ENCODE measurements at places on chromosomes 12 and 14. TPM values are rescaled to one million over a fixed set of nuclear protein-coding genes. Genes with fewer than 3 reads are reported as not detected.
A peak's percentile ranks its signal among the peaks of the same experiment; 100 is the strongest.

GRCh38 chr12:112980491-112981158 lies 2.3 kb downstream of the OAS2 start:
- no peak for DNase-seq

GRCh38 chr12:30047516-30048254 lies 263.9 kb upstream of the TMTC1 start:
- no peak for DNase-seq

- DNase-seq: no peak
Measured at GRCh38 chr12:13275241-13276085, 78.9 kb downstream of the EMP1 start.

Gene OR6S1
- total RNA-seq: not detected

- DNase-seq: peak; percentile 90
Measured at GRCh38 chr12:12891080-12891880, at the start of gene GPRC5A. GPRC5A (plus strand) TSS chr12:12891562; CDS start chr12:12908250, 16,688 bp downstream.

Gene MORN3
- 3.1 TPM for total RNA-seq

GRCh38 chr14:51865953-51866747 lies 5.7 kb downstream of the GNG2 start:
- no peak for DNase-seq

GRCh38 chr14:54922598-54922997 lies 20.0 kb upstream of the GCH1 start:
- DNase-seq: no peak

DNA sequence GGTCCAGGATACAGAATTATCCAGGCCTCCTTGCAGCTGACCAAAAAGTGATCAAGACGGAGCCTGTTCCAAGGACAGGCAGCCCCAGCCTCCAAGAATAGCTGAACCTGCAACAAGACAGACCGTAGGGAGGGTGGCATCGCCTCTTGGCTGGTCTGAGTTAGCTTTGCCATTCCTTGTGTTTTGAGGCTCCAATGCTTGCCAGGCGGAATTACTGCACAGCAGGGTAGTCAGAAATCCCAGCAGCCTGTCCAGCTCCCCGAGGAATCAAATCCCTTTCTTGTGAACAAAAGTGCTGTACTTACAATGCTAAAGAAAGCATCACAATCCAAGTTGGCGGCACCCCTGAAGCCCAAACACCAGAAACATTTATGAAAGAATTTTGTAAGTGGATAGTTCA lies 246.9 kb downstream of the TMEM132C start:
- no peak for DNase-seq

- no peak for DNase-seq
Measured at GRCh38 chr12:16884056-16884455, 278.1 kb upstream of the LMO3 start.

DNA sequence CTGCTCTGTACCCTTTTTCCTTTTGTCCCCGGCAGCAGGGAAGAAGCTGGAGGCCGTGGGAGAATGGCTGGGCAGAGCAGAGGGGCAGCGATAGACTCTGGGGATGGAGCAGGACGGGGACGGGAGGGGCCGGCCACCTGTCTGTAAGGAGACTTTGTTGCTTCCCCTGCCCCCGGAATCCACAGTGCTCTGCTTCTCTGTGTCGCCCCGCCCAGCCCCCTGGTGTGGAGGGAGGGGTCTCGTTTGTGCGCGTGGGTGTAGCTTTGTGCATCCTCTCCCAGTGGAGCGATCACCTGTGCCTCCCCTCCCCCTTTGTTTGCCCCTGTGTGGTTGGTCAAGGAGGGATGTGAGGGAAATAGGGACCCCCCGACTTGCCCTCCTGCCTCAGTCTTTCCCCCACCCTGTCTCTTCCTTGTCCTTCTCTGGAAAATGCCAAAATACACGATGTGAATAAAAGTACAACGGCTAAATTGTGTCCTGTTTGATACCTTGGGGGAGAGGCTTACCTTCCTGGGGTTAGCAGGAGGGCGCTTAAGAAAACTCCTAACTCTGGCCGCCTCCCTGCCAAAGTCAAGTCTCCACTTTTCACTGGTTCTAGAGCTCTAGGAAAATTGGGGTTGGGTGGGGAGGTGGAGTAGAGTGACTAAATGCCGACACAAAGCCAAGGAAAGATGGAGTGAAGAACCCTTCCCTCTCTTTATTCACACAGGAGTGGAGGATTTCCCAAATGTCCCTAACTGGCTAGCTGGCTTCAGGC lies 990 bp upstream of the TPI1 start:
- DNase-seq: no peak

DNA sequence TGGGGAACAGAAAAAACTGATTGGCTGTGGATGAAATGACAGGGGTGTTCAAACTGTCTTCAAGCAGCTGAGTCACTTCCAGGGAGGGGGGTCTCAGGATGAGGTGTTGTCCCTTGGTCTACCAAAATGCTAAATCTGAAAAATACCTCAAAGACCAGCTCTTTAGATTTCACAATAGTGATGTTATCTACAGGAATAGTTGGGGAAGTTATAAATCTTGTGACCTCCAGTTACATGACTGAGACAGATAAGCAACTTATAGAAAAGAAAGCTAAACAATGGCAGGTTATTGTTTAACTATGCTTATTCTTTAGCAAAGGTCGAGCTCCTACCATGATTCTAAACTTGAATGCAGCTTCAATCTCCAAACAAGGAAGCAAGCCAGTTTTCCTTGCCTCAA lies 125.4 kb downstream of the SYT10 start:
- no peak for DNase-seq

Gene RNF212B
- 0.35 TPM for total RNA-seq

- DNase-seq: no peak
Measured at GRCh38 chr12:5200278-5201087, 156.8 kb downstream of the KCNA5 start.

GRCh38 chr14:94366146-94366915 lies 22.1 kb downstream of the SERPINA1 start:
- no peak for DNase-seq

Gene CEP128
- total RNA-seq: 3.0 TPM
